Naive thymus-derived CD4-positive, alpha-beta T cell (primary cell): ENCODE measurements at places on chromosomes 5 and 9.
A peak's percentile ranks its signal among the peaks of the same experiment; 100 is the strongest.

- no peaks in the 10 kb centered on the region for H3K36me3 ChIP-seq
- peak within 1 kb of the TSS; percentile 42 for H3K4me3 ChIP-seq
- H3K27me3 ChIP-seq, result no peaks in the 10 kb centered on the region
Observed at GRCh38 chr5:74640450-74640953, at the start of gene ENC1. Gene ENC1 (minus strand): TSS chr5:74640728. CDS start chr5:74636485, 4,243 bp downstream.

- no peaks in the 10 kb centered on the region for H3K4me1 ChIP-seq
- no peaks in the 10 kb centered on the region for H3K27me3 ChIP-seq
- H3K36me3 ChIP-seq, result no peaks in the 10 kb centered on the region
Observed at GRCh38 chr9:84339503-84339902, 1.1 kb downstream of the SLC28A3 start.

- no peaks in the 10 kb centered on the region for H3K27me3 ChIP-seq
- no peak overlapping the region for H3K4me3 ChIP-seq
- H3K4me1 ChIP-seq, result no peaks in the 10 kb centered on the region
- H3K27ac ChIP-seq, result no peak overlapping the region
Observed at GRCh38 chr9:72635197-72635596, 113.8 kb downstream of the TMC1 start.

DNA sequence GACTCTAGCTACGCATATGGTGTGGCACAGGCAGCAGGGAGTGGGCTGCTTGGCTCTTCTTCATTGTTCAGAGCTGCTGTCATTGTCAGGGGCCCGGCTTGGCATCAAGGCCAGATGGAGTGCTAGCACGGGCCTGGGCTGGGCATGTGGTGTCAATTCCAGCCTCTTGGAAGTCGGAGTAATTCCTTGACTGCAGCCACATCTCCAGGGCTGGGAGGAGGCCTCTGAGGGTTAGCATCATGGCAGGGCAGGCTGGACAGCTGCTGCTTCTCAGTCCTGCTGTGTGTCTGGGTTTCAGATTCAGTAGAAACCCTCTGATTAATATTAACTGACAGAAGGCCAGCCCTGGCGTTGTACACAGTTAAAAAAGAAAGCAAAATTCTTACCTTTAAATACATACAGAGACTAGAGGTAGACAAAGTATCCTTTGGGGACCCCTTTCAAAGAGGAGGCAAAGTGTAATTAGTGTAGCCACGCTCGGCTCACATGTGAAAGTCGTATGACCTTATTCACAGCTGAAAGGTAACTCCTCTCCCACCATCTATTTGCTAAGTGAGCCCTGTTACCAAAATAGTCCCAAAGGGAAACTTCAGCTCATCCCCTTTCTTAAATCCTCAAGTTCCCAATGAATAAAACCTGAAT, 126.4 kb downstream of the DOCK2 start:
- no peak overlapping the region for H3K27ac ChIP-seq
- no peaks in the 10 kb centered on the region for H3K36me3 ChIP-seq
- H3K4me3 ChIP-seq, result no peak overlapping the region

DNA sequence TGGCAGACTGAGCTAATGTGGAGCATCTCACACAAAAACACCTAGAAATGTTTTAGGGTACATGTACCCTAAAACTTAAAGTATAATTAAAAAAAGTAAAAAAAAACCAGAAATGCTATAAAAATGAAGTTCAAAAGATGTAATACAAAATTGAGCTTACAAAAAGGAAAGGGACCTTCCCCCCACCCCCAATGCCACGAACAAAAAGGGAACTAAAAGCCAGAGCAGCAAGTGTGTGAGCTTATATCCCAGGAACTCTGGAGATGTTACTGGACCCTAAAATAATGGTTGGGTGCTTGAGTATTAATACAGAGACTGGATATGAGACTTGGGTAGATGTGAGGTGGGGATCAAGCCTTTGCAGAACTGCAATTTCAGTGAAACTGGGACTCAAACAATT, 11.0 kb downstream of the SPATA9 start:
- no peak overlapping the region for H3K27ac ChIP-seq
- H3K36me3 ChIP-seq, result no peaks in the 10 kb centered on the region
- no peaks in the 10 kb centered on the region for H3K4me1 ChIP-seq

DNA sequence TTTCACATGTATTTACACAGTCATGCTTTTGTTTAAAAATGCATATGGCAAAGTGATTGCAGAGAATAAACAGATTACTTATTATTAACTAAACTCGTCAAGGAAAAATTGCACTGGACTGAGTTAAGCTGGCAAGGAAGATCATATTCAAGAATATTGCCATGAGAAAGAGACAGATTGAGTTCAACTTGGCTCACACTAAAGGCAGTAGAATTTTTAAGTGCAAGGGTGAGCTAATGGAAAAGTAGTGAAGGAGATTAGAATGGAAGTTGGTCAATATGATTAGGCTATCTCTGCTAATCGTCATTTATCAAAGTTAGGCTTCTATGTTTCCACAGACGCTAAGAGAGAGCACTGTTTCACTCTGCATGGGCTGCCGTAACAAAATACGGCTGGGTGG, 557.6 kb downstream of the PRR16 start:
- no peaks in the 10 kb centered on the region for H3K4me1 ChIP-seq
- DNase-seq, result no peak
- no peaks in the 10 kb centered on the region for H3K27me3 ChIP-seq
- no peaks in the 10 kb centered on the region for H3K36me3 ChIP-seq
- H3K27ac ChIP-seq, result no peak overlapping the region

DNA sequence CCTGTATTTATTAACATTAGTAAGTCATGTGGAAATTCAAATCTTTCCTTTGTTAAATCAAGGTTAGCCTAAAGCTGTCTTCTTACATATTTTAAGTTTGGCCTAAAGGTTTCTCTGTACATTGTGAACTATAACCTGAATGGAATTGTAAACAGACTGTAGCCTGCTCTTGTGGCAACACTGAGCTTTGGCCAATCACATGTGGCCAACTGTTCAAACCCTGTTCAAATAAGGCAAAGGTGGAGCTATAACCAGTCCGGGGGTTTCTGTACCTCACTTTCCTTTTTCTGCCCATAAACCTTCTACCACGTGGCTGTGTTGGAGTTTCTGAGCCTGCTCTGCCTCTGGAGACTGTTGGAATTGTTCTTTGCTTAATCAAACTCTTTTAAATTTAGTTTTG, 3.3 kb upstream of the HAPLN1 start:
- DNase-seq, result no peak
- H3K4me3 ChIP-seq, result no peak overlapping the region
- H3K27me3 ChIP-seq, result no peaks in the 10 kb centered on the region
- H3K36me3 ChIP-seq, result no peaks in the 10 kb centered on the region
- H3K4me1 ChIP-seq, result no peaks in the 10 kb centered on the region

DNA sequence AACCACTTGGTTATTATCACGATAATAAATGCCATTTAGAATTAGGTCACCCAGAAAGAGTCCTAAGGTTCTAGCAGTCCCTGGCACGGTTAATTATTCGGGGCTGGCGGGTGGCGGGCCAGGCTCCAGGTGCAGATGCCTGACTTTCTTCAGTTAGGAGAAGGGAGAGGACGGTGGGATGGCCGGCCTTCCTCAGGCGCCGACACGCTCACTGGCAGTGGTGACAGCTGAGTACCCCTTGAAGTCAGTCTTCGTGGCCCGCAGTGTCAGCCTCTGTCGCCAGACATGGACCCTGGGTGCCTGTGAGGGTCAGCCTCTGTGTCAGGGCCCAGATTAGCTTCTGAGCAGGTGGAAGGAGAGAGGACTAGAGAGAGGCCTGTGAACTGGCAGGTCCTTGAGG, 21.1 kb upstream of the EXOC3 start:
- H3K27ac ChIP-seq, result no peak overlapping the region
- no peaks in the 10 kb centered on the region for H3K36me3 ChIP-seq
- no peak overlapping the region for H3K4me3 ChIP-seq
- no peak for DNase-seq

DNA sequence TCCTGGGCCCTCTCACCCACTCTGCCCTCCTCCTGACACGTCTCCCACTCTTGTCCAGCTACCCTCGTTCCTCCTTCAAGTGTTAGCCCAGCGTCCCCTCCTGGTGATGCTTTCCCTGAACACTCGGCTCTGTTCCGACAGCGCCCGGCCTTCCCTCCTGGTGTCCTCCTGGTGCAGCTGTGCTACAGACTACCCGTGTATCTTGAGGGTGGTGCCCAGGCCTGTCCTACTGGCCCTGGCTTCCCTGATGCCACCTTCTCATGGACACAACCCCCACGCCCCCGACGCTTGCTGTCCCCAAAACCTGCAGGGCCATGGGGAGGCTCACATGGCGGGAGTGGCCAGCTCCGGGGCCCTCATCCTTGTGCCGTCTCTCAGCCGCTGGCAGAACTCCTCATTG, 21.4 kb upstream of the SCGB3A1 start:
- no peaks in the 10 kb centered on the region for H3K4me1 ChIP-seq
- DNase-seq, result no peak
- H3K4me3 ChIP-seq, result no peak overlapping the region

GRCh38 chr5:73236541-73237128, 63.6 kb downstream of the TMEM174 start:
- no peak for DNase-seq
- H3K4me3 ChIP-seq, result no peak overlapping the region
- peaks cover 18% of the 10 kb centered on the region for H3K4me1 ChIP-seq
- peaks cover 30% of the 10 kb centered on the region for H3K27me3 ChIP-seq
- H3K27ac ChIP-seq, result no peak overlapping the region
- H3K36me3 ChIP-seq, result no peaks in the 10 kb centered on the region

GRCh38 chr5:72283358-72283757, 36.7 kb downstream of the MRPS27 start:
- H3K4me3 ChIP-seq, result no peak overlapping the region
- H3K36me3 ChIP-seq, result no peaks in the 10 kb centered on the region
- no peak for DNase-seq
- no peaks in the 10 kb centered on the region for H3K4me1 ChIP-seq
- no peaks in the 10 kb centered on the region for H3K27me3 ChIP-seq
- H3K27ac ChIP-seq, result no peak overlapping the region

DNA sequence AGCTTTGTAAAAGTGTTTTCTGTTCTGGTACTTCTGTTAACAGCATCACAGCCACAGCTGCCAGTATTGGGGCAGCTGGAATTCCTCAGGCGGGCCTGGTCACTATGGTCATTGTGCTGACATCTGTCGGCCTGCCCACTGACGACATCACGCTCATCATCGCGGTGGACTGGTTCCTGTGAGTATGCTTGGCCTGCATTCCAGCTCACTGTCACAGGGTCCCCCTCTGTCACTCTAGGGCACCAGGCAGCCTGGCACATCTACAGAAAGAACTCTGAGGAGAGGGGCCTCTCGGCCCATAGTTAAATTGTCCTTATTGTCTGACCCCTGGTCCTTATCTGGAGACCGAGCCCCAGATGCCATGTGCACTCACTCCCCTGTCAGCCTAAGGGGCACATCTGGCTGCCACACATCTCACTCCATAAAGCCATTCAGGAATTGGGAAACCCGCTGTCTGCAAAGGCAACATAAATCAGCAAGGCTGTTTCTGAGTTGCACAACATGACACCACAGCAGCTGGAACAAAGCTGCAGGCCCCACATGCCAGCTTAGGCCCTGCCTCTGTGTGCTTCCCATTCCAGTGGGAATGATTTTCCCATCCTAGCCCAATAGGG, 77.5 kb downstream of the SLC1A3 start:
- no peak overlapping the region for H3K27ac ChIP-seq
- no peak overlapping the region for H3K4me3 ChIP-seq
- H3K27me3 ChIP-seq, result no peaks in the 10 kb centered on the region
- H3K4me1 ChIP-seq, result no peaks in the 10 kb centered on the region
- DNase-seq, result no peak

DNA sequence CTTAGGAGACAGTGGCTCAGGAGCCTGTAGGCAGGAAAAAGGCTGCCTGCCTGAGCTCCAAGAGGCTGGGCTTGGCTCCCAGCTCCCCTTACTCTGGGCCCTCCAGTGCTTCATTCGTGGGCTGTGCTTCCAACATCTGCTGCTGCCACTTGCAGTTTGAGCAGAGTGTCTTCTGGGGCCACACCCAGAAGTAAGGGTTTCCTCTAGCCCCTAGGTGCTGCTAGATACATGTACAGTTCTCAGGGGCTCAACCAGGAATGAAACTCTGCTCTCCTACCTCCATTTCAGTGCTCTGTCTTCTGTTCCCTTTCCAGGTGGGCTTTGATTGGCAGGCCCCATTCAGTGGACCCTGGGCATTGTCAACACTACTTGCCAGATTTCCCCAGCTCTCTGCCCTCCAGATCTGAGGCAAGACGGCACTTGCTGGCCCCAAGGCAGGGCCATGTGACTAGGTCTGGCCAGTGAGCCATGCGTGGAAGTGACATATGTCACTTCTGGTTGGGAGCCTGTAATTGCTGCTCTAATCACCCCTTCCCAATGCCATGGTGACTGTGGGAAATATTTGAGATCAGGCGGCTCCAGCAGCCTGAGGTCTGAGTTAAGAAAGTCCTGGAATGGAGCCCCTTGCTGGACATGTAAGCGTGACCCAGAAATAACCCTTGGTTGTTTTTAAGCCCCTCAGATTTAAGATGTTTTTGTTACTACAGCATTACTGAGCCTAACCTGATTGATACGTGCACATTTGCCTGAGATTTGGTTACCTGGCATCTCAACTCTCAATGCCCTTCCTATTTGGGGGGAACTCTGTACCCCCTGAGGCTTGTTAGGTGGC, 9.4 kb upstream of the BOD1 start:
- no peak overlapping the region for H3K4me3 ChIP-seq
- no peak for DNase-seq
- no peak overlapping the region for H3K27ac ChIP-seq
- no peaks in the 10 kb centered on the region for H3K4me1 ChIP-seq
- no peaks in the 10 kb centered on the region for H3K27me3 ChIP-seq
